GM10248 (cell line): ENCODE measurements at places on chromosomes 1 and 21.

DNA sequence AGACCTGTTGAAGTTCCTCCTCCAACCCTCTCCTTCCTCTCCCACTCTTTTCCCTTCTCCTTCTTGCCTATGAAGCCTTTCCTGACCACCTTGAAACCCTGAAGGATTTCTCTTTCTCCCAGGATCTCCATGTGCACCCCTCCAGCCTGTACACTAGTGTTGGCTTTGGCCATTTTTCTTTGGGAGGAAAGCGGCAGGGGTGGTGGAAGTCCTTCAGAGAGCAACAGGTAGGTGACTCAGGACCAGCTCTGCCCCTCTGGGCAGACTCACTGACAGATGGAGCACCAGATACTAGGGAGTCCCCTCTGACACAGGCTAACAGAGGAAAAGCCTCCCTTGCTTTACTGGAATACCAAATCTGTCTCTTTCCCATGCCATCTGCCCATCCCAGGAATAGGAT lies 4.6 kb downstream of the SLC26A9 start:
- no peak for DNase-seq

DNA sequence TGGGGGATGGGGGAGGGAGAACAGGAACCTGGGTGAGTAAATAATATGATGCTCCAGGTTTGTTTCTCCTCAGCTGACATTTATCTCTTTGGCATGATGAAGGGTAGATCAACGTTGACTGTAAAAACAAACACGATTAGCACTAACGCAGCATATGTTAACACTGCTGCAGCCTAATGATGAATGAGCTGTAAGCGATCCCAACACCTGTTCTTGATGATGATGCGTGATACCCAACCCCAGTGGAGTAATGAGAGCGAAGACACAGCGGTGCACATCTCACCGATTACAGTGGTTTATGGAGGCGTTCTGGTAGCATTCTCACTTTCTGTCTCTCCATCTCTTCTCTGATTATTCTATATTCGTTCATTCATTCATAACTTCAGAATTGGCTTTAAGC lies 640.4 kb downstream of the USP25 start:
- no peak for DNase-seq

GRCh38 chr1:202836623-202837403 lies 26.1 kb downstream of the PCAT6 start:
- DNase-seq, result no peak

- DNase-seq, result no peak
Observed at GRCh38 chr1:168365719-168366479, 85.2 kb downstream of the TBX19 start.

DNA sequence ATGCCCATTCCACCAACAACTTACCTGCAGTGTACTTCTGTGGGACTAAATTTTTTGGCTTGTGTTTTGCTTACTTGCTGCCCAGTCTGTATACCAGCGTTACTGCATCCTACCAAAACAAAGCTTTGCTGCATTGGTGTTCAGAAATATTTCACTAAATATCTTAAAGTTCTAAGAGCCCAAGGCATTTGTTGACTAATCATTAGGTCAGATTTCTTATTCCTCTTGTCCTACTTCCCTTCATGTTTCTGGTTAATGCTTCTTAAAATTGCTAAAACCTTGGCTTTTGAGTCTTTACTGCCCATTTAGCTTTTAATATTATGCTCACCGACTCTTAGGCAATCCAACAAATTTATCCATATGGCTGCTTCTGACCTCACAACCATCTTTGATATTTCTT lies 161.8 kb downstream of the DPYD start:
- no peak for DNase-seq

GRCh38 chr1:243890576-243890975 lies 40.5 kb upstream of the AKT3 start:
- DNase-seq, result no peak

- DNase-seq, result no peak
Observed at GRCh38 chr21:16755061-16755460, 757.8 kb upstream of the CXADR start.

DNA sequence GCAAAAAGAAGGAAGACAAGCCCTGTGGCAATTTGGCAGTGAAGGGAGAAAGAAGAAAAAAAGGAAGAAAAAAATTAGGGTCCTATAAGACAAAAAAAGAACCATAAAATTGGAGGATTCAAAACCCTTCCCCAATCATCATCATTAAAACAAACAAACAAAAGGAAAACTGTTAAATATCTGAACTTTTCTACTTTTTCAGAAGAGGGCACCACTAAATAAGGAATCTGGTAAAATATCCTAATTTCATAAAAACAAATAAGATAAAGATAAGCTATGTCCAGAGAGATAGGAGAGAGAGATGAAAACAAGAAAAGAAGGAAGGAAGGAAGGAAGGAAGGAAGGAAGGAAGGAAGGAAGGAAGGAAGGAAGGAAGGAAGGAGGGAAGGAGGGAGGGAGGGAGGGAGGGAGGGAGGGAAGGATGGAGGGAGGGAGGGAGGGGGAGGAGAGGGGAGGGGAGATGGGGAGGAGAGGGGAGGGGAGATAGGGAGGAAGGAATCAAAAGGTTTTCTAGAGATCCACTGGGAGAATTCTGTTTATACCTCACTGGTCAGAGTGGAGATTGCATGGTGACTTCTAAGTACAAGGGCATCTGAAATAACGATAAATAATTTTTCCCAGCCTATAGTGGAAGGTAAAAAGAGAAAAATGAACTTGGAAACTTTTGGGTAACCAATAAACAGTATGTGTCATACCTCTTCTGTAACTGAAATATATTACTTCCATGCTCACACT lies 10.4 kb upstream of the FMO2 start:
- DNase-seq, result no peak

DNA sequence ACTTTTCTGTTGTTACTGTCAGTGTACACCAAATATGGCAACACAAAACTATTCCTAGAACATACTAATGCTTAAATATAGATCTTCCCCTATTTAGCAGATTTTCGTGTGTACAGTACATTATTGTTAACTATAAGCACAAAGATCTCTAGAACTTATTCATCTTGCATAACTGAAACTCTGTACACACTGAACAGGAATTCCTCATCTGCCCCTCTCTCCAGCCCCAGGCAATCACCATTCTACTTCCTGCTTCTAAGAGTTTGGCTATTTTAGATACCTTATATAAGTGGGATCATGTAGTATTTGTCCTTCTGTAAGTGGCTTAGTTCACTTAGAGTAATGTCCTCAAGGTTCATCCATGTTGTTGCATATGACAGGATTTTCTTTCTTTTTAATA lies 4.5 kb upstream of the RGL1 start:
- no peak for DNase-seq

GRCh38 chr1:38778051-38778450 lies 81.5 kb downstream of the RRAGC start:
- no peak for DNase-seq

GRCh38 chr1:7893529-7894180 lies 40.8 kb upstream of the UTS2 start:
- no peak for DNase-seq

- DNase-seq, result peak; percentile 91
Observed at GRCh38 chr1:235327559-235328270, at the start of gene ARID4B. ARID4B (minus strand) TSS chr1:235328179; CDS start chr1:235326919, 1,260 bp downstream.

DNA sequence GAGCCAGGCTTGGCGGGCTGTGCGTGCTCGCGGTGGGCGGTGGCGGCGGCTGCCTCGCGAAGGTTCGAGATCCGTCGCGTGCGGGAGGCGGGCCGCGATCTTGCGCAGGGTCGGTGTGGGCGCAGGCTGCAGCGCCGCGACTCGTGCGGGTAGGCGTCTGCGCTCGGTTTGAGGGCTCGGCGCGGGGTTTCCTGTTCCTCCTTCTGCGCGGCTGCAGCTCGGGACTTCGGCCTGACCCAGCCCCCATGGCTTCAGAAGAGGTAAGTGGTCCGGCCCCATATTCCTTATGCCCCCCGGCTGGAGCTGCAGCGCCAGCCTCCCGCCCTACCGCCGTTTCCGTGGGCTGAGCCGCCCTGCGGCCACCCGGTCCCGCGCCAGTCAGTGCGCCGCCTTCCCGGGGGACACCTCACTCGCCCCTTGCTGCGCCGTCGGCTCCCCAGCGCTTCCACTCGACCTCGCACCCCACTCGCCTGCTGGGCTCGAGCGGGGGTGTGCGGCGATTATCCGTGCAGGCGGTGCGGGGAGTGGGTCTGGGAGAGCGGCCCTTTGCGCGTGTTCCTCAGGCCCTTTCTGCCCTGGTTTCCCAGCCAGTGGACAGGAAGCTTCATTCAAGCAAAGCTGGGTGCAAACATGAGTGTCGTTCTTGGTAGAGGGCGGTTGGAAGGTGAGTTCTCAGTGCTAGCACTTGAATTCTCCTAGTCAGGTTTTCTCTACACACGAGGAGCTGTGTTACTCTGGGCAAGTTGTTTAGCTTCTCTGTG lies at the start of gene CACYBP:
CACYBP (plus strand) TSS at position 12 of the 761 bp plus-strand sequence; CDS start at position 246, 234 bp downstream.
- no peak for DNase-seq

GRCh38 chr1:199931666-199932377 lies 95.7 kb upstream of the NR5A2 start:
- DNase-seq, result no peak

- no peak for DNase-seq
Observed at GRCh38 chr21:44630440-44630839, 3.5 kb downstream of the KRTAP10-9 start.

DNA sequence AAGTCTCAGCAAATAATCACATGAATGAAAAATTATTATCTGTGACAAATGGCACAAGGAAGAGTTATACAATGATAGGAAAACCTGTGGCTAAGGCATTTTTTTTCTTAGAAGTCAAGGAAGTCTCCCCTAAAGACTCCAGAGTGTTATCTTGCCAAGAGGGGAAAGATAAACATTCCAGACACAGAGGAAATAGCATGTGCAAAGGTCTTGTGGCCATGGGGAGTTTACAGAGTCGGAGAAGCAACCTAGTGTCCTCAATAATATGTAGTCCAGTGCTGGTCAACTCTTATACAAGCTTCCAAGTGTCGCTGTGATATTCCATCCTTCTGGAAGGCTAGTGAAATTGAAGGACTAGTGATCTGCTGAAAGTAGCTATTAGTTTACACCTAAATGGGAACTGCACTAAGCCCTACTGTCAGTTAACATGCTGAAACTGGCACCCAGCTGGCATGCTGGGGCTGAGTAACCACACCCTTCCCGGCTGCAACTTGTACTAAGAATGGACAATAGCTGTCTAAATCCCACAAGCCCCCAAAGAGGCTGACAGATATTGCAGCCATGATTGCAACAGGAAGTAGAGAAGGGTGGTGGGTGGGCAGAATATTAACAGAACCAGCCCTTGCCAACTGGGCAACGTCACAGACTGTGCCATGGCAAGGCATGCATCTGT lies 11.5 kb upstream of the ATP1B1 start:
- no peak for DNase-seq

- DNase-seq, result no peak
Observed at GRCh38 chr1:8226747-8227146, 91.2 kb upstream of the SLC45A1 start.

GRCh38 chr1:81738875-81739274 lies 61.9 kb upstream of the ADGRL2 start:
- no peak for DNase-seq

DNA sequence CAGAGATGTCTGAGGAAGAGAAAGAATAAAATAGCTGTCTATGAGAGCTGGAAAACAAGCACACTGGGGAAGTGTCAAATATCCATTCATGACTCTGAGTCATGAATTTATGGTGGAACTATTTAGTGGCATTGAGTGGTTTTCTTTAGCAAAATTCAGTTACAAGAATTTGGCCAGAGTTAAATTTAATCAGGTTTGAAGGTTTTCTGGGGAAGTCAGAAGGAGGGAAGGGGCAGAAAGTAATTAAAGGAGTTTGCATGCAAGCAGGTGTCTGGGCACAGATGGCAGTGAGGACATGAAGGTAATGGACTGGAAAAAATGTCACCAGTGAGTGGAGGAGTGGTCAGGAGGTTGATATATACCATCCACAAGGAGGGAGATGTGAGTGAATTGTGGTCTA lies 121.9 kb upstream of the IVNS1ABP start:
- DNase-seq, result no peak

- no peak for DNase-seq
Observed at GRCh38 chr1:155006601-155007101, 4.0 kb downstream of the ZBTB7B start.

DNA sequence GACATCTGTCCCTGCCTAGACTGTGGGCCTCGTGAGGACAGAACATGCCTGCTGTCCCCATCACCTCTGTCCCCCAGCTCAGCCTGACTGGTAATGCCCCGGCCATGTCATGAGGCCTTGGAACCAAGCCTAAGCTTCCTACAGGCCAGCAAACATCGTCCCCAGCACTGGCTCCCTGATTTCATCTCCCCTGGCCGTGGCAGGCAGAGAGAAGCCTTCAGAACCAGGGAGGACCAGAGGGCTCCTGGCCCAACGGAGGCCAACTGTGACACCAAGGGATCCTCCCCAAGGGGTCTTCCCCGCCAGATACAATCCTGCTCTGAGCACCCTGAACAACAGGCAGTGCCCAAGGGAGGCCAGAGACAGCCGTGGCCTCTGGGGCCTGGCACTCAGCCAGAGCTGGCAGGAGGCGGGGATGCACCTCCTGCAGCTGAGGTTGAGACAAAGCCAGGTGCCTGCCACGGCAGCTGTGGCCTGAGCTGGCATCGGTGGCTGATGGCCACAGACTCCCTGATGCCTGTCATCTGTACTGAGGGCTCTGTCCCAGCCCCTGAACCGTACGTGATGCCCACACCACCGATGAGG lies 9.9 kb upstream of the NPHP4 start:
- DNase-seq, result no peak

DNA sequence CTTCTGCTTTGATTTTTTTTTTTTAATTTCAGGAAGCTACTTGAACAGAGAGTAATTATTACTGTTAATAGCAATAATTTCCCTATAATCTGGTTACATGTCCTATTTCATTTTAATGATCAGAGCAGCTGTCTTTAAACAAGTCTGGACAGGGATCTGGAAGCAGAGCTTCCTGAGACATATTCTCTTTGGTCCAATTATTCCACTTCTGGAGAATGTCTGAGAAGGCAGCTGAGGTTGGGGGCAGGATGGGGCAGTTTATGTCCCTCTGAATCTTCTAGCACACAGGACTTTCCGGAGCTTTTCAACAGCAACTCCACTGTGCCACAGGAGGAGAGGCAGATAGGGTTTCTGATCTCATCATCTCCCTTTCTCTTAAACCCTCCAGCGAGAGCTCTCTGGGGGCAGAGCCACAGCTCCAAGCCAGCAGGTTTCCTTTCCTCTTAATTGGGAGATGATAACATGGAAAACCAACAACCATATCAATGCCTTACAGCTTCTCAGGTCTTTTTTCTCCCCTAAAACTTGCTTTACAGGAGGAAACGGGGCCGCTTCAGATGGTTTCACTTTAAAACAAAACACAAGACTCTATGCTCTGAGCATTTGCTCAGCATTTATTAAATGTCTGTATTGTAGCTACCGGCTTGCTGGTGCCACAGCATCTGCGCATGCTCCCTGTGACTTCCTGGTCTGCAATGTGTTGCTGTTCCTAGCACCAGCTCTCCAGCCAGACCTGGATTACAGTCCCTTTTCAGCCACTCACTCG lies 425.7 kb upstream of the USP24 start:
- peak; percentile 54 for DNase-seq
